ENCODE measurements at places on chromosomes 13 and 19.

DNA sequence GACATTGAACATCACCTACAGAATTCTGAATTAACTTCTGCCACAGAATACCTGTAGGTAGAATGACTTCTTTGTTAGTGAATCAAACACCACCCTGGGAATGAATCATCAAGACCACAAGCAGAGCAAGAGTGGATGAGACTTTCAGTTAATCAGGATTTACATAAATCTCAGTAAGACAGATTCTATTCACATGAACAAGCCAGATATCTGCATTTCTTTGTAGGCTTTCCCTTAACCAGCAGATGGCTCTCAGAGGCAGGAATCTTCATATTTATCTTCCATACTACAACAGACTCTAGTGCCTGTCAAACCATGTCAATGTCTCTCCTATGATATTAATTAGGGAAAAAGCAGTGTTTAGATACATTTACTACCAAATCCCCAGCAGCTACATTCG is 412.1 kb downstream of the KLF12 start:
- DNase-seq, result no peak

GRCh38 chr13:85278851-85279250 is 520.4 kb downstream of the SLITRK6 start:
- no peak for DNase-seq

DNA sequence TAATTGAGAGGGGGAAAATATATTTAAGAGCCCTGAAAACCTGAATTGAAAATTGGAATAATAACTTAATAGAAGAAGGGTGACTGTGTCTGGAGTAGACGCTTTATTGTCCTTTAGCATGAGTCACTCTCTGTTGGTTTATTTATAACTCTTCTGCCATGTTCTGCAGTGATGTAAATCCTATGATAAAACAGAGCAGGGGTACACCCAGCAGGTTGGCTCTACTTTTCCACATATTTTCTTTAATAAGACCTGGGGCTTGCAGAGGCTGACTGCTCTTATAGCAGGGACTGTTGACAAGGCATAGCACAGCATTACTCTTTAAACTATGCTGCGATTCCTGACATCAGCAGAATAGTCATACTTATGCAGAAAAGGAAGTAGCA is 389.9 kb upstream of the PCDH9 start:
- DNase-seq, result no peak

- no peak for DNase-seq
Measured at GRCh38 chr13:51202477-51203046, 19.6 kb upstream of the FAM124A start.

- DNase-seq, result no peak
Measured at GRCh38 chr19:31693933-31694269, 344.7 kb upstream of the TSHZ3 start.

DNA sequence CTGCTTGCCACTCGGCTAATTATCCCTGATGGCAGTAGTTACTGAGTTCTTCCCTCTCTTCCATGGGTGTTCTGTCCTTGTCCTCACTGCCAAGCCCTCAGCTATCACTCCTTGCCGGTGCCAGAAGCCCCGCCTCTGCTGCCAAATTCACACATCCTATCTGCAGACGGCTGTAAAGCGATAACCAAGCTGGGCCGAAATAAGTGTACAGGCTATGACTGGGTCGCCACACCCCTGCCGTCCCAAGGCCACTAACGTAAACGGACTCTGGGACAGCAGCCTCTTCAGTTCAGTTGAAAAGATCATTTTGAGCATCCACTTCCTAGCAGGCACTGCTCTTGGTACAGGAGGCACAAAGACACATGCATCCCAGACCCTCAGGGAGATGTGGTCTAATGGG is 13.3 kb downstream of the SLC7A1 start:
- DNase-seq, result no peak

- no peak for DNase-seq
Measured at GRCh38 chr19:21856773-21857514, 21.0 kb upstream of the ZNF43 start.
